ENCODE measurements at places on chromosomes 7 and 10. TPM values are rescaled to one million over a fixed set of nuclear protein-coding genes. Genes with fewer than 3 reads are reported as not detected.

VWDE gene
- not detected for total RNA-seq

MET gene
- total RNA-seq = 20.3 TPM

PANK1 gene
- 3.1 TPM for total RNA-seq

- peaks cover 56% of the 10 kb centered on the region for H3K4me1 ChIP-seq
- H3K27me3 ChIP-seq = no peaks in the 10 kb centered on the region
- H3K36me3 ChIP-seq = no peaks in the 10 kb centered on the region
- DNase-seq = peak; percentile 87
- H3K27ac ChIP-seq = peak overlapping the region; percentile 95
Observed at GRCh38 chr7:106111655-106112117, 426 bp downstream of the SYPL1 start.

- H3K4me1 ChIP-seq = no peaks in the 10 kb centered on the region
- H3K27me3 ChIP-seq = no peaks in the 10 kb centered on the region
- no peak for DNase-seq
- no peak overlapping the region for H3K27ac ChIP-seq
Observed at GRCh38 chr7:49911909-49912308, 138.5 kb downstream of the VWC2 start.

- H3K27me3 ChIP-seq = no peaks in the 10 kb centered on the region
- H3K4me3 ChIP-seq = no peak overlapping the region
- no peaks in the 10 kb centered on the region for H3K4me1 ChIP-seq
Observed at GRCh38 chr7:57789130-57789529, 339.2 kb downstream of the ZNF716 start.

GRCh38 chr10:11548768-11549099 is 62.7 kb downstream of the USP6NL start:
- no peak for DNase-seq
- no peak overlapping the region for H3K4me3 ChIP-seq
- H3K4me1 ChIP-seq = peaks cover 16% of the 10 kb centered on the region
- H3K27me3 ChIP-seq = no peaks in the 10 kb centered on the region

DNA sequence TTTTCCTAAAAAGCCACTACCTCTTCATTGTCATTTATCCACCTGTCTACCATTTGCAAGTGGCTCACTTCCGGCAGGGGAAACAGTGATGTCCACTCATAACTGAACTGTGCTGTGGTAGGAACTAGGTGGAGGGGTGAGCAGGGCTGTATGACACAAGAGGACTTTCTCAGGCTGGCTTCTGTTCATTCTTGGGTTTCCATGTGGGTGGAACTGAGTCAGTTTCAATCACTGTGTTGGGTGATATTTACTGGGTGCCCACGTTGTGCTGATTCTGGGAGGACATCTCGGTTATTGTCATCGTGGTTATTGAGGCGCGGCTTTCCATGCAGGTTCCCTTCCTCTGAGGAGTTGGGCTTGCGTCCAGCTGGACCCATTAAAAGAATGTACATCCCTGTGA is 38.8 kb downstream of the RAMP3 start:
- peaks cover 9% of the 10 kb centered on the region for H3K4me1 ChIP-seq
- H3K36me3 ChIP-seq = no peaks in the 10 kb centered on the region
- H3K4me3 ChIP-seq = no peak overlapping the region
- no peak for DNase-seq
- H3K27ac ChIP-seq = no peak overlapping the region

DNA sequence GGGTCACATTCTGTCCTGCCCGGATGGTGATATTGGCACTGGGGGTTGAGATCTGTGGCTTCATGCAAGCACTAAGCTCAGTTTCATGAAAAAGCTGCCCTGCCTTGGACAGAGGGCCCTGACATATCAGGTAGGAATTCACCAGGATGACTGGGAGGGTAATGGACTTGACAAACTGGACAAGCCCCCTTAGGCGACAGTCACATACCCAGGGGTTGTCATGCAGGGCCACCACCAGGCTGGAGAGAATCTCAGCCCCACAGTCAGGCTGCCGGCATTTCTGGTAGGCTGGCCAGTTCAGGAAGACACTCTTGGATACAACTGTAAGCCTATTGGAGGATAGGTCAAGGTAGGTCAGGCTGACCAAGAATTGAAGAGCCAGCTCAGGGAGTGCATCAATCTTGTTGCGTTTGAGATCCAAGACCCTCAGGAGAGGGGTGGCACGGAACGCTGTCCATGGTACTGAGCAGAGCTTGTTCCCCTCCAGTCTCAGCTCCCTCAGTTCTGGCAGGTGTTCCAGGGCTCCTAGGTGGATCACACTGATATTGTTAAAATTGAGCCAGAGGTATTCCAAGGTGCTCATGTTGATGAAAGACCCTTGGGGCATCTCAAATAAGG is 824 bp downstream of the LRIT2 start:
- no peak overlapping the region for H3K4me3 ChIP-seq
- no peaks in the 10 kb centered on the region for H3K27me3 ChIP-seq
- no peaks in the 10 kb centered on the region for H3K4me1 ChIP-seq
- H3K27ac ChIP-seq = no peak overlapping the region
- H3K36me3 ChIP-seq = no peaks in the 10 kb centered on the region
- DNase-seq = no peak

GRCh38 chr10:34674176-34674575 is 140.9 kb downstream of the PARD3 start:
- no peak for DNase-seq
- no peaks in the 10 kb centered on the region for H3K4me1 ChIP-seq
- H3K27me3 ChIP-seq = no peaks in the 10 kb centered on the region

All from sigmoid colon (tissue), 7 donors.